Muscle of leg (tissue), 16 donors: ENCODE measurements at places on chromosomes 1 and 21. TPM values are rescaled to one million over a fixed set of nuclear protein-coding genes. Genes with fewer than 3 reads are reported as not detected.

DNA sequence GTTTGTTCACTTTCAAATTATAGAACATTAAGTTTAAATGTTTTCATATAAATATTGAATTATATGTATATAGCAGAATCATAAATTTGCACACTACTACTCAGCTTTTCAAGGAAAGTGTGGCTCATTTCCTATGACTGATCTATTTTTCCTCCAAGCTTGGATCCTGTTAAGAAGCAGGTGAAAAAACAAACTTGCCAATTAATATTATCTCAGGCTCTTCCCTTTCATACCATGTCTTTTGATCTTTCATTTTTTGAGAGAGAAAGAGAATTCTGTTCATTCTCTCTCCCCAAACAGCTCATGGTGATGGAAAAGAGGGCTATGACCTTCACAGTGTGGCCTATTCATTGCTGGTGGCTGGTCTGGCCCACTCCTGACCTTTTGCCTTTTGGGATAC, 43.7 kb downstream of the SEC16B start:
- DNase-seq, result no peak

DNA sequence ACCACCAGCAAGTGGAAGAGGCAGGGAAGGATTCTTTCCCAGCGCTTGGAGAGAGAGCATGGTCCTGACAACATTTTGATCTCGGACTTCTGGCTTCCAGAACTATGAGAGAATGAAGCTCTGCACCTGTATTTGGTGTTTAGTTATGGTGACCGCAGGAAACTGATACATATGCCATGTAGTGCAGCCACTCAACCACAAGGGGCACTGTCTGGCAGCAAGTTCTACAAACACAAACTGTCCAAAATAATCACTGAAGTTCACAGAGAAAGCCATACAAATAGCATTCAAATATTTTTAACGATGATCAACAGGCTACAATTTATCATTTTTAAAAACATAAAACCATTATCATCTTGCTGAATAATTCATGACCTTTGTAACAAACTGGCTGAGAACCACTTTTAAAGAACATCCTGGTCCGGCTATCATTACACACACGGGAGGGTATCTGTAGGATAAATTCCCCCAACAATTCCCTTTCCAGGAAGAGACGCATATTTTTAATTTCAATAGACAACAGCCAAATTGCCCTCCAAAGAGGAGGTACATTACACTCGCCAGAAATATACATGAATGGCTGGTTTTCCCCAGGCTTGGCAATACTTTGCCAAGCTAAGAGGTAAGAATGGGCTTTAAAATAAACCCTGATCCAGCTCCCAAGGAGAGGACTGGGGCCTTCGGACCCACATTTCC, 9.2 kb upstream of the CBR3 start:
- DNase-seq, result peak; percentile 58

DNA sequence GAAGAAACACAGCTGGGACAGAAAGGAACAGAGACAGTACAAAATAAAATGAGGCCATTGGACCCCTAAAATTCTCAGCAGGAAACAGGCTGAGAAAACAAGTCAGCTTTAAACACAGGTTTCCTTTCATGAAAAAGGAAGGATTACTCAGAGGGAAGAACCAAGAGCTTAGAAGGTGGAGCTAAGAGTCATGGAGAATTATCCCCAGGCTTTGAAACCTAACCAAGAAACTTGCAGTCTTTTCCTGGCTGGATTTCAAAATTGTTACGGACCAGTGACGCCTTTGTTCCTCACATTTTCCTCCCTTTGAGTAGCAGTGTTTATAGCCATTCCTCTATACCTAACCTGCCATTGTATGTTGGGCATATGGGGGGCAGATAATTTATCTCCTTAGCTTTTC, 8.8 kb downstream of the HMGB4 start:
- peak; percentile 14 for DNase-seq

DNA sequence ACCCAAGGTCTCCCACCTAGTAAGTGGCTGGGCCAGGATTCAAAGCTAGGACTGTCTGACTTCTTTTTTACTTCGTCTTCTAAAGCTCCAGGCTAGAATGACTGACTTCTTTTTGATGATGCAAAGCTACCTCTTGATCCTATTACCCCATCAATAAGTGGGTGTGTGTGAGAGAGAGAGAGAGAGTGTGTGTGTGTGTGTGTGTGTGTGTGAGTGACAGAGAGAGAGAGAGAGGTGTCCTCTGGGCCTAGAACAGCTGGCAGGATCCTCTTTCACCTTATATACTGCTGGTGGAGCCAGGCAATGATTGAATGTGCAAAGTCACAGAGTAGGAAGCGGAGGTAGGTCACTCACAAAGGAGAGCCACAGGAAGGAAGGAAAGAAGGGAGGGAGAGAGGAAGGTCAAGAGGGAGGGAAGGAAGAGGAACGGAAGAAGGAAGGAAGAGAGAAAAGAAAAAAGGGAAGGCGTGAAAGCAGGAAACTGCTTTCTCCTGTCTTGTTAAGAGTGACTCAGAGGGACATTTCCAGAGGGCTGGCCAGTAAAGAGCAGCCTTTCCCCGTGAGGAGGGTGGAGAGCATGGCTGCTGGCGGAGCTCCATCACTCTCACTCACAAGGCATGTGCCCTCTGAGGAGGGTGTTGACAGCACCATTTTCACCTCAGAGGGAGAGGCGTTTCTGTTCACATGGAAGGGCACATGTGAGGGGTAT, 68.9 kb downstream of the CDC7 start:
- DNase-seq, result no peak

PLCH2 gene
- 0.35 TPM for total RNA-seq

DNA sequence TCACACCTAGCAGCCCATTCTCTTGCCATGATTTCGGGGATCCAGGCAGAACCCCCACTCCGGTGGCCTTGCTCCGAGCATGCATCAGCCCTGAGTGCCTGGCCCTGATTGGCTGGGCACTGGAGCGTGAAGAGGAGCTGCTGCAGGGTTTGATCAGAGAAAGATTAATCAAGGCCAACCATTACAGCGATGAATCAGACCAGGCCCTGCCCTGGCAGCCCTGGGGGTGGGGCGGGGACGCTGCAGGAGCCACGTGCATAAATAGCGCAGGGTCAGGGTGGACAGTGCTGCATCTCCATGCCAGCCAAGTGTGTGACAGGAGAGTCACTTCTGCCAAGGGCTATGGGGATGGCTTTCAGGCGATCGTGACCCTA, 3.4 kb upstream of the FAM131C start:
- no peak for DNase-seq

SESN2 gene
- total RNA-seq, result 2.6 TPM

- DNase-seq, result no peak
These were observed 128.3 kb downstream of the CASZ1 start for GRCh38 chr1:10667861-10668761.

SPRR2E gene
- not detected for total RNA-seq

ZBTB37 gene
- 10.9 TPM for total RNA-seq

DNA sequence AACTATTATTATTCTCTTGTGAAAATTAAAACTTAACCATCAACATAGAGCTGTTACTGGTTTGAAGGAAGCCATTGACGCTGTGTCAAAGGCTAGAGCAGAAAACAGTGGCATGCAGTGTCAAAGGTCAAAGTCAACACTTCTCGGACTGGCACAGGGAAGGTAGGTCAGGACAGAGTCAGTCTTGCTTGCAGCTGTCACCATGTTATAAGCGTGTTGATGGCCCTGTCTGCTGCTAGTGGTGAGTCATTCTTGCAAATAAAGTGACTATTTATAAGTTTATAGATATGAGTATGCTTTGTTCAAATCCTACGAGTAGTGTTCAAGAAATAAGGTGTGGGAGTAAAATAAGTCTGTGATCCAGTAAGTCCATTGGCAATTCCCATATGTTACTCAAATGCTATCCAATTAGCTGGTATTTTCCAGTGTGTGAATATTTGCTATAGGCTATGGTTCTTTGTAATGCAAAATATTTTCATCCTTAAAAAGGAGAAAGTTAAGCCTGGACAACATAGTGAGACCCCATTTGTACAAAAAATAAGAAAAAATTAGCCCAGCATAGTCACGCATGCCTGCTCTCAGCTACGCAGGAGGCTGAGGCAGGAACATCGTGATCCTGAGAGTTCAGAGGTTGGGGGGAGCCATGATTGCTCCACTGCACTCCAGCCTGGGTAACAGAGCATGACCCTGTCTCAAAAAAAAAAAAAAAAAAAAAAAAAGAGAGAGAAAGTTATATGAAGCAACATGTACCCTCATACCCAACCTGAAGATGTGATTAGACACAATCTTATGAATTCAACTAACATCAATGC, 26.3 kb upstream of the TINAGL1 start:
- DNase-seq, result peak; percentile 31

DNA sequence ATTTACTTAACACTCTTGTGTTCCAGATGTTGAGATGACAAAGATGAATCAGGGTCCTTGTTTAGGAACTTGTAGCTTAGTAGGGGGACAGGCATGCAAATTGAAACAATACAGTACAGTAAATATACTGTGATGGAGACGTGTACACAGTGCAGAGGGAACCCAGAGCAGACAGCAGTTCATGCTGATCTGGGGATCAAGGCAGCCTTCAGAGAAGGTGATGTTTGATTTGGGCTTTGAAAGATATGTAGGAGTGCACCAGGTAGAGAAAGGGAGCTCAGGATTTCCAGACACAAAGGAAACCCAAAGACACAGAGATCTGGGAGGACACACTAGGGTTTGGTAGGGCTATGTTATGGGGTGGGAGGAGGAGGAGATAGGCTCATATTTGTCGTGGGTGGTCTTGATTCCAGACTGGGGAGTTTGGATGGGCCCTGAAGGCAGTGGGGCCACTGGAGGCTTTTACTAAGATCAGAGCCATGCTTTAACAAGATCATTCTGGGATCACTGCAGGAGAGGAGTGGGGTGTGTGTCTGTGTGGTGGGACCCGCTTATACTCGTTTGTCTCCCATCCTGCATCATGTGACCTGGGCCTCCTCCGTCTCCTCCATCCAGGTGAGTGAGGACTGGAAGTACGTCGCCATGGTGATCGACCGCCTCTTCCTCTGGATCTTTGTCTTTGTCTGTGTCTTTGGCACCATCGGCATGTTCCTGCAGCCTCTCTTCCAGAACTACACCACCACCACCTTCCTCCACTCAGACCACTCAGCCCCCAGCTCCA, 7.8 kb downstream of the CHRNB2 start:
- DNase-seq, result no peak

GRCh38 chr1:41541592-41541952, 57.1 kb upstream of the EDN2 start:
- DNase-seq, result no peak

DENND2D gene
- total RNA-seq, result 2.5 TPM

GRCh38 chr1:170544624-170545023, 12.7 kb downstream of the GORAB start:
- no peak for DNase-seq

EFNA1 gene
- 15.3 TPM for total RNA-seq

DNA sequence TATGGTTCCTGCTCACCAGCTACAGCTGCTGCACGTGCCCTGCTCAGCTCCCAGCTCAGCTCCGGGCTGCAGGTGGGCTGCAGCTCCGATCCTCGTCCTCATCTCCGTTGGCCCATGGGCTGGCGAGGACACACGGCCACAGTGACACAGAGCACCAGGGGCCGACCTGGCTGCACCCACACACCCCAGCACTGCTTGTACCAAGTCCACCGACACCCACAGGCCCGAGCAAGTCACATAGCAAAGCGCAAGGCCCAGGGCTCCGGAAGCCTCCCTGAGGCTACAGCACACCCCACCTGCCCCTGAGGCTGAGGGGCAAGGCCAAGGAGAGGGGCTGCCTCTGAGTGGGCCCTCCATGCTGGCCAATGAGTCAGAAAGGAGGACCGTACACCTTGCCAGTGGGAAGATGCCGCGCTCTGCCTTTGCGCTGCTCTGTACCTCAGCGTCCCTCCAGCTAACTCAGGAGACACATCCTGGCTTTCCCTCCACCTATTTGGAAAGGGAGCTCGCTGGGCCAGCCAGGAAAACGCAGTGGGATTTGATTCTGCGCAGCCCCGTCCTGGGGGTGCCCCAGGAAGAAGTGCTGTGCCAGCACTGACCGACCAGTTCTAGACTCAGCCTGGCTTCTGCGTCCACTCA, 124.8 kb downstream of the SIK1 start:
- DNase-seq, result no peak
